ENCODE measurements at places on chromosomes 2 and 18.

GRCh38 chr2:127633556-127634065, 12.3 kb upstream of the GPR17 start:
- no peak for DNase-seq

- DNase-seq, result no peak
Observed at GRCh38 chr2:121727950-121728349, 8.7 kb downstream of the NIFK start.

GRCh38 chr2:19733951-19734425, 167.8 kb downstream of the TTC32 start:
- peak; percentile 70 for DNase-seq

- no peak for DNase-seq
Observed at GRCh38 chr18:58539659-58540380, 89.1 kb downstream of the ALPK2 start.

GRCh38 chr2:67524213-67524612, 127.1 kb downstream of the ETAA1 start:
- DNase-seq, result no peak

- DNase-seq, result no peak
Observed at GRCh38 chr18:59802031-59802430, 97.8 kb upstream of the PMAIP1 start.

- no peak for DNase-seq
Observed at GRCh38 chr2:13650586-13651180, 933.9 kb downstream of the TRIB2 start.

- no peak for DNase-seq
Observed at GRCh38 chr18:22483407-22483806, 65.7 kb upstream of the CTAGE1 start.

DNA sequence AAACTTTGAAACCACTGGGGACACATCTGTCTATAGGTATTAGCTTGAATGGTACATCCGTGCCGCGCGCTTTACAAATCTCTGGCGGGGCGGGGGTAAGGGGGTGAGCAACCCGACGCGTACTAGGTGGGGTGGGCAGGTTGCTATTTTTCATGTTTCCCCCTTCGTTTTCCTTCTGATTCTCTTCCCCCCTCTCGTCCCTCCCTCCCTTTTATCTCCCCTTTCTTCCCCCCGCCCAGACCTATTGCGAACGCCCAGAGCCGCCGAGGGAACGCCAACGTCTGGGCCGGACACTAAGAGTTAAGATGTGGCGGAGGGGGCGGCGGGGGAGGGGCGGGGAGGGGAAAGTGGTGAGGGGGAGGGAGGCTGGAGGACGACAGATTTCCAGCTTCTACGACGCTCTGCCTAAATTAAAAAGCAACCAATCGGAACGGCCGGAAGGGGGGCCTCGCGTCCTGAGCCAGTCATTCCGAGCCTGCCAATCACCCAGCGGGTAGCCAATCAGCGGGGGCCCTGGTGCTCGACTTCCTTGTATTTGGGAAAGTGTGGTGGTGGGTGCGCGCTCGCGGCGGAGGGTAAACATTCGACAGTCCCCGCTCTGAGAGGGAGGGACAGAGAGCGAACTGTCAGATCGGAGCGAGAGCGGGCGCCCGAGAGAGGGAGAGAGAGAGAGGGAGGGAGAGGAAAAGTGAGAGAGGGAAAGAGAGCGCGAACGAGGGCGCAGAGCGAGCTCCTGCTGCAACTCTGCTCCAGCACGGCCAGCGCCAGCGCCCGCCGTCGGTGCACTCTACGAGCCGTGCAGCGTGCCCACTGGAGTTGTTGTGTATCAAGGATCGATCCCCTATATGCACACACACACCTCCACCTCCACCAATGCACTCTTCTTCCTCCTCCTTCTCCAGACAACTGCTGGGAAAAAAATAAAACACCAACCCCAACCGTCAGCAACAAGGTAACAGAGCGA, at the start of gene POU3F3:
TSS of gene POU3F3 (plus strand) at position 582 of the 964 bp plus-strand sequence. CDS start 1,396 bp downstream, outside the sequence.
- DNase-seq, result peak; percentile 52

GRCh38 chr18:495452-495851, 5.0 kb downstream of the COLEC12 start:
- no peak for DNase-seq

GRCh38 chr2:3024401-3024935, 353.1 kb downstream of the EIPR1 start:
- no peak for DNase-seq

DNA sequence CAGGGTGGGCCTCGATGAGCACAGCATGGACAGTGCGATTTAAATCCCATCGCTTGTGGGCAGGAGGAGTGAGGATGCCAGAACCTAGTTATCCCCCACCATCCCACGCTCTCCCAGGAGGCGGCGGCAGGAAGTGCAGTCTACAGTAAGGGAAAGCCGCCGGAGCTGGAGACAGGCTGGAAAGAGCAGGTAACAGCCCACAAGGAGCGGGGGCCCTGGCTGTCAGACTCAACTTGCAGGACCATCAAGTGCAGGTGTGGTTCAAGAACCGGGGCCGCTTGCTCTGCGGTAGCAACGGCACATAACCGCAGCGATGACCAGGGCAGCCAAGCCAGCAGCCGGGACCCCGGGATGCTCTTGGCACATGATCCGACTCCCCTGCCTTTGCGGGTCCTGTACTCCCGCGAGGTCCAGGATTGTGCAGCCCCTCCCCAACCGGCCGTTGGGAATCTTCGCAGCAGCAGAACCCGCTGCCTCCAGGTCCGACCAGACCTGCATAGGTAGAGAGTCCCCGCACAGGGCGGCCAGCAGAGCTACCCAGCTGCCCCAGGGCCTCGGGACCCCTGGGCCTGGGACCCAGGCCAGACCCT, 82.1 kb downstream of the BIN1 start:
- peak; percentile 54 for DNase-seq

DNA sequence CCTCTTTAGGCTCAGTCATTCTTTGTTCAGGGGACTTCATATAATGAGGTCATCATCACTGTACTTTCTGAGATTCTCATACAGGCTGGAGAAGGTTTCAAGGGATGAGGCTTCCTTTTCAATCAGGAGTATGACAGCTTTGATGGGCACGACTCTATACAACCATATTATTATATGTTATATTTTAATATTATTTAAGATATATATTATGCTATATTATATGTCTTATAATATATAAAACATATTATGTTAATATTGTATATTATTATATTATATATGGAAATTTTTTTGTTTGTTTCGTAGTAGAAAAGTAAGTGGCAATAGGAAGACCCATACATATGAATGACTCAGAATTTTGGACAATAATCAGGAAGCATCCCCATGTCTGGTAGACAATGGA, 78.0 kb upstream of the GATA6 start:
- DNase-seq, result no peak

Data from AG20443 (cell line).